PC-3 (cell line): ENCODE measurements at places on chromosomes 3 and 15.

DNA sequence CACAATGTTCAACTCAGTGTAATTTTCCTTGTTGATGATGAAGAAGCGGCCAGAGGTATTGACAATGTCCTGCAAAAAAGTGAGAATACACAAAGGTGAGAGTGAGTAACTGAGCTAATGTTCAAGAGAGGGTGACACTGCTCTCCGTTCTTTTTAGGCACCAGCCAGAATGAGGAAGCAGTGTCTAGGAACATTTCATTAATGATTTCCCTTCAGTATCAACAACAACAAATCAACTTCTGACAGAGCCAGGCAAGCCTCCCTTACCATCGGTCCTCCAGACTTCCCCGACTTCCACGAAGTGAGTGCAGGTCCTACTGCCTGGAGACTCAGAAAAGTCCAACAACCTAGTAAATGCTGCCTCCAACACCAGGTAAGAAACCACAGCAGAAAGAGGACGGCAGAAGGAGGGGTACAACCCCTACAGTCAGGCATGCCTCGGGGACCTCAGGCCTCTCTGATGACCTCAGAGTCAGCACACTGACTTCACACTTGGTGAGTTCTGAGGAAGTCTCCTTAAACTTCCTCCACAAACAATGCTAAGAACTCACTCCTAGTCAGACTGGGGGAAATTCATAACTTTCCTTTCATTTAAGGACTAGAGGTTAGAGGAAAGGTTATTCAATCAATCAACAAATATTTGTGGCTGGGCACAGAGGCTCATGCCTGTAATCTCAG, 62.7 kb downstream of the NPTN start:
- DNase-seq = no peak

DNA sequence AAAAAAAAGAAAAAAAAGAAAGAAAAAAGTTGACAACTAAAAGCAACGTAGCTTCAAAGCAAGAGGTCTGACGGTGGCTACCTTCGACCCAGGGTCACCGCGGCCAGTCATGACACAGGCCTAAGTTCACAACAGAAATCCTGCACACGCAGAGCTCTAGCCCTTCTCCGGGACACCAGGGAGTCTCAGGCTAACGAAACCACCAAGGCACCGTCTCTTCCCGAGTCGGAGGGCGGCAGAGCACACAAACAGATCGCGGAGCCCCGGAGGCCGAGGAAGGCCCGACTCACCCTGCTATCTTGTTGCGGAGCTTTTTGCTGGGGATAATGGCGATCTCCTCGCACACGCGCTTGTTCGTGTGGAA, 584 bp downstream of the RPS17 start:
- DNase-seq = no peak

DNA sequence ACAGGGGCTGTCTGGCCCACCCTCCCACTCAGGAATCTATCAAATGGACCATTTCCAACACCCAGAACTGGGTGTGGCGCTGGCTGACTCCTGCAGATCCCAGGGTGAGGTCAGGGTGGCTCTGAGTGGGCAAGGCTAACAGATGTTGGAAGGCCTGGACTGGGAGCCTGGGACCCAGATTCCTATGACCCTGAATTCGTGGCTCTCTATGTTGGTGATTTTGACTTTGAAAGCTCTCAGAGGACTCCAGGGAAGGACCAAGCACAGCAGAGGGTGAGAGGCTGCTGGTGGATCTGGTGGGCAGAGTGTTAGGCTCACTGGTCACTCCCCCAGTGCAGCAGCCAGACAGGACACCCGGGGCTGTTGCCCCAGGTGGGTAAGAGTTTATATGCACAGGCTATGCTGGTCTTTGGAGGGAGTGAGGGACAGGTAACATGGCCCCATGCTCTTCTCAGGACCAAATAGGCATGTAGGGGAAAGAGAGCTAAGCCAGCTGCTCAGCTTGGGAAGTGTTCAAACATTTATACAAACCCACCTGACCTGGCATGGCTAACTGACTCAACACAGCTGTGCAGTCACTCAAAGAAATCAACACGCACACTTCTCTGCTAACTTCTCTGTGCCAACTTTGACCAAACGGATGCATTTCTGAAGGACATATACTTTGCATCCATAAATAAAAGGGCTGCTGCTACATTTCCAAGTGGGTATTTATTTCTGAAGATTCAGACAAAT, 62.6 kb upstream of the RAB6B start:
- DNase-seq = no peak

GRCh38 chr15:100049936-100050876, 291.6 kb downstream of the ADAMTS17 start:
- DNase-seq = no peak

- no peak for DNase-seq
Observed at GRCh38 chr3:37968199-37968598, 22.4 kb upstream of the VILL start.

DNA sequence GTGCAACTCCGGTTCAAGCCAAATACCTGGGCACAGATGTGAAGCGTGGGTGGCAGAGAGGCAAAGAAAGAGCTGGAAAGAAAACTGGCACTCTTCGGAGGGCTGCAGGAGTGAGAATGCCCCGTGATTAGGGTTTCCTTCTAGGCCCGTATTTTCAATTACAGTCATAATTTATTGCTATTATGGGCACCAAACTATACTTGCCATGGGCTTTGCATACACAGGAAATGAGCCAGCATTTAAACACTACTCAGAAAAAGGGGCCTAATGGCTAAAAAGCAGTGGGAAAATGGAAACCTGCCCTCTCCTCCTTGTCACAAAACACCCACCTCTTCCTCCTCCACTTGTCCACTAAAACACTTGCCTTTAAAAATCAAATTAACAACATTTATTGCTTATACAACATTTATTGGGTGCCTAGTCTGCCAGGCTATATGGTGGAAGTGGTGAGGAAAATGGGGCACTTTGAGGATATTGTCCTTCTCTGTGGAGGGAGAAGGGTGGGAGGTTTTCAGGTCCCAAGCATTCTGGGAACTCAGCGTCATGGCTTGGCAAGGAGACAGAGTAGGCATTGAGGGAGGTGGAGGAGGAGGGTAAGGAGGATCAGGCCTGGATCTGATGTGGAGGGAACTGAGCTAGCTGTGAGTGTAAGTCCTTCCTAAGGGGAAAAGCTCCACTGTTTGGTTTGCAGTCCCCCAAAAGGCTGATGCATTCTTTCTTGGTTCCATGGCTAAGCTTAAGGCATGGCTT, 160.9 kb downstream of the SLCO3A1 start:
- DNase-seq = no peak

DNA sequence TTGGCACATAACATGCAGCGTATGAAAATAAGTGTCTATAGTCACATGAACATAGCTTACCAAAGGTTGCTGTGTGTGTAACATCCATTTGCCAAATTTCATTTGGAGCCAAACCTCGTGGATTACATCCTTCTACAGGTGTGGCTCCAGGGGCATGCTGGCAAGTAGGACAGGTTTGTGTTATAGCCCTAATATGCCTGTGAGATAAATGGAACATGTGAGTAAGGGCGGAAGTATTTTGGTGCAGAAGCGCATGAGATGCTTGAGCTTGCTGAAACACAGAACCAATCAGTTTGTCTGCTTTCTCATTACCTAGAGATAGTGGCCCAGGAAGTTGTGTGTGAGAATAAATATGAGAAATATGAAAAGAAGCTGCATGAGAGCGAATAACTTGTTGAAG, 21.8 kb upstream of the XCR1 start:
- DNase-seq = peak; percentile 19

DNA sequence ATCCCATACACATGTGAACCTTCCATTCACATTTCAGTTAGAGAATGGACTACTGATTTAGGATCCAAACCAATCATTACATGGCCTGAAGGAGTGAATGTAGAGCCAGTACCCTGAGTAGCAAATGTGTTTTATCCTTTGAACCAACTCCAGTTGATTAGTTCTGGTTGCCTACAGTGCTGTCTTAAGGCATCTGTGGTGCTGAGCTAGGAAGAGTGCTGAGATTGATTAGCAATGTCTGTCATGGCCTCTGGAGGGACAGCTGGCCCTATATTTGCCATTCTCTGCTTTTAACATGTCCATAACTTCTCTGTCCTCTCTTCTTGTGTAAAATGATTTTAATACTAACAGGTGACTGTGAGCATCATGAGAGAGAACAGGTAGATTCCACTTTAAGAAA, 11.1 kb downstream of the LRTM1 start:
- DNase-seq = no peak

- DNase-seq = peak; percentile 34
Observed at GRCh38 chr3:21020681-21021080, 730.3 kb downstream of the ZNF385D start.

- DNase-seq = no peak
Observed at GRCh38 chr15:39110746-39111145, 470.1 kb upstream of the THBS1 start.

GRCh38 chr3:165254812-165255211, 58.6 kb upstream of the SLITRK3 start:
- peak; percentile 69 for DNase-seq

DNA sequence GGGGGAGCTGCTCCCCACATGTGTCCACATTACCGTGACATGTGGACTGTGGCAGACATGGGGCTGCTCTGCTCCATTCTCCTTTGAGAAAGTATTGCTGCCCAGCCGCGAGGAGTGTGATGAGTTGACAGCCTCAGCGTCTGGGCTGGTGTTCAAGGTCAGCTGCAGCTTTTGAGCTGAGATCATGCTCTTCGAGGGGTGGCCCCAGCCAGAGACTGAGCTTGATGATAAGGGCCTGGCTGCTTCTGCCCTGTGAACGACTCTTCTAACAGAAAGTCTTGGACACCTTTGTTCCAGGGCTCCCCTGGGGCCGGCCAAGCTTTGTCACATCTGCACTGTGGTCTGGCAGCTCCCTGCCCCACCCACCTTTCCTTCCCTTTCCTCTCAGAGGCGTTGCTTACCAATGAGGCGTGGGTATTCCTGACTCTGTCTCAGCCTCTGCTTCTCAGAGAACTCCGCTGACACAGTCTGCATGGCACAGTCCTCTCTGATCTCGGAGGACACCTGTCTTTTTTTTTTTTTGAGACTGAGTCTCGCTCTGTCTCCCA, 86.6 kb downstream of the CHRD start:
- DNase-seq = no peak

- DNase-seq = no peak
Observed at GRCh38 chr3:130088061-130088460, 6.4 kb downstream of the ALG1L2 start.

DNA sequence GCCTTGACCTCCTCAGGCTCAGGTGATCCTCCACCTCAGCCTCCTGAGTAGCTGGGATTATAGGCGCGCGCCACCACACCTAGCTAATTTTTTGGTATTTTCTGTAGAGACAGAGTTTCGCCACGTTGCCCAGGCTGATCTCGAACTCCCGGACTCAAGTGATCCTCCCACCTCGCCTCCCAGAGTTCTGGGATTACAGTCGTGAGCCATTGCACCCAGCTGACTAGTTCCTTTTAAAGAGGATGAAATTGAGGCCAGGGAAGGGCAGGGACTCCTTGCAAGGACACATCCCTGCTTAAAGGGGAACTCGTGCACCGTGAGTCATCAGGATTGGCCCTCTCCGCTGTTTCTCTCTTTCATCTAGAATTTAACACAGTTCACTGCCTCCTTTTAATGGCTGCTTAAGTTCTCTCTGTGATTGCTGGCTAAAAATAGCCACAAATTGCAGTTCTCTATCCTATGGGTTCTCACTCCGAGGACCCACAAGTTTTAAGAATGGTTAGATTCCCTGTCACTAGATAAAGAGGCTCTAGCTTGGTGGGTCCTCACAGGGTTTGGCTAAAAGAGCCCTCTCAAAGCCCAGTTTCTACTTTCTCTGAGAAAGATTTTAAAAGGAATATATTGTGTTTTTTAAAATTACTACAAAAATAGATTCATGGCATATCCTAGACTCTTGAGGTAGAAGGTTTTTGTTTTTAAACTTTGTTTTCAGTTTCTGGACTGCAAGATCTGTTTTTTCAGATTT, 1.4 kb downstream of the CRTAP start:
- peak; percentile 79 for DNase-seq

GRCh38 chr15:89494031-89494430, 2.4 kb downstream of the RHCG start:
- DNase-seq = no peak

DNA sequence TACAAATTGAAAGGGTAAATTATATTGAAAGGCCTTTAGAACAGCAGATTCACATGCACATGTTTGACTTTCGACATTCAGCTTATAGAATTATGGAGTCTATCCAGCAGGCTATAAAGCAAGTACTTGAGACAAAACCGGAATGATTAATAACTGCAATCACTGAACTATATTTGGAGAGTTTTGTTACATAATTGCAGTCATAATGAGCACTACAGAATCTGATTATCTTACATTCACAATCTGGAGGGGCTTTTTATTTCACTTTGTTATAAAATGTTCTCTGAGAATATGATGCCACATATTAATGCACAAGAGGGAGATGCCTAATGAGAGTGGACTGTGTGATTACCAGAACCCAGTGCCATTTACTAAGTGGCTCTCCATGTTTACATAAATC, 64.3 kb downstream of the NSUN3 start:
- DNase-seq = no peak

GRCh38 chr15:32979710-32980109, 214.8 kb downstream of the FMN1 start:
- peak; percentile 92 for DNase-seq

DNA sequence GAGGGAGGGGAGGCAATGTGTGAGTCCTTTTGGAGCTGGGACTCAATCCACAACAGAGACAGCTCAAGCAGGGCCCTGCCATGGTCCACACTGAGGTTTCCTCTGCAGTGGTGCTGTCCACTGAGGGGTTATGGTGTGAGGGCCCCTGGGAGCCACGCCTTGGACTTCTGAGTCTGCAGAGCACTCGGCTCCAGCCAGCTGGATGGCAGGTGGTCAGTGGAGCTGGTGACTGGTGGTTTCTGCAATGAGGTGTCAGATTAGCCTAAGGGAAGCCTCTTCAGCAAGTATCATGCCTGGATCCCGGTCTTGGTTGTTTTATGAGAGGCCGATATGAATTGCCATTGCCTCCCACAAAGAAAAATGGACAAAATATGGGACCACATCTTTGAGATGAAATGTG, 21.7 kb downstream of the LSM3 start:
- DNase-seq = no peak

DNA sequence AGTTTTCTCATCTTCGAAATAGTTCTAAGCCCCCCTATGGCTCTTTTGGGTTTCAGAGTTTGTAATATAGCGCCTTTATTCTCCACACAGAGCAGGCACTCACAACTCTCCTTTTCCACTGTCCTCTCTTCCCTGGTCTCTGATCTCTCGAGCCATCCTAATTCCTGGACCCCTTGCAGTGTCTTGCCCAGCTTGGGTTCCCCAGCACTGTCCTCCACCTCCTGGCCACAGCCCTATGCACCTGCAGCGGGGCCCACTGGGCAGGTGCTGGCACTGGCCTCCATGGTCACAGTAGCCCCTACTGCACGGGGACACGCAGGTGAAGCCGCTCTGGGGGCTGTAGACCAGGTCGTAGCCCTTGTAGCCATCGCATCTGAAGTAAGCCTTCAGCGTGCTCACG, 27.9 kb downstream of the MUC20 start:
- DNase-seq = no peak

GRCh38 chr3:42114130-42114725, 23.1 kb downstream of the TRAK1 start:
- DNase-seq = no peak
